ENCODE measurements at places on chromosomes 16 and 17.

GRCh38 chr17:15918661-15919259 lies 26.2 kb upstream of the ADORA2B start:
- no peak for DNase-seq

DNA sequence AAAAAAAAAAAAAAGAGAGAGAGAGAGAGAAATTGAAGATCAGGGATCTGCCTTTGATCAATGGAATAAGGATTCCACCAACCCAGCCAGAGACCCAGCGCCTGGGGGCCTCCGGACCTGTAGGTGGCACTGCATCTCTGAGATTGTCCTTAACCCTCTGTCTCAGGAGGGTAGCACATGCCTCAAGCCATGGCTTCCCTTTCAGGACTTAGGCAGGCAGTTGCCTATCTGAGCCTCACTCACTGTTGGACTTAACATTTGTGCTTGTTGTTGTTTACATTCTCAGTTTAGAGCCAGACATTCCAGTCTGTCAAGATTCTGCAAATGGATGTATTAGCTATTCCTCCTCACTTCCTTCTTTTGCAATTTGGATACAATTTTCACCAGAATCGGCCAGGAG lies 5.1 kb upstream of the SCNN1B start:
- DNase-seq: no peak

- DNase-seq: no peak
Observed at GRCh38 chr17:43526886-43527648, 19.1 kb downstream of the ETV4 start.

- no peak for DNase-seq
Observed at GRCh38 chr17:14886200-14886739, 378.9 kb downstream of the PMP22 start.

DNA sequence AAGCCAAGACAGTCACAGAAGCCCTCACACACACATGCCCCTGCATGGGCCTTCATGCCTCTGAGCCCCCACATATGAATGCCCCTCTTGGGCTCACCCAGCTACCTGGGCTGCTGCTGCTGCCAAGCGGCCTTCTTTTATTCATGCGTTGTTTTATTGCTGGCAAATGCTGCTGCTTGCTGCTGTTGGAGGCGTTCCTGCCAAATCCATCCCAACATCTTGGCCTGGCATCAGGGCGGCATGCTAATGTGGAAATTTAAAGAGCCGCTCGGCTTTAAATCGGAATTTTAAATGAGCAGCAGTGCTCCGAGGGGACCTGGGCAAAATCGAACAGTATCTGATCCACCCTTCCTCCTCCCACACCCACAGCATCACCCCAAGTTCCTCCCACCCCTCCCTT lies 39.0 kb downstream of the NEUROD2 start:
- no peak for DNase-seq

DNA sequence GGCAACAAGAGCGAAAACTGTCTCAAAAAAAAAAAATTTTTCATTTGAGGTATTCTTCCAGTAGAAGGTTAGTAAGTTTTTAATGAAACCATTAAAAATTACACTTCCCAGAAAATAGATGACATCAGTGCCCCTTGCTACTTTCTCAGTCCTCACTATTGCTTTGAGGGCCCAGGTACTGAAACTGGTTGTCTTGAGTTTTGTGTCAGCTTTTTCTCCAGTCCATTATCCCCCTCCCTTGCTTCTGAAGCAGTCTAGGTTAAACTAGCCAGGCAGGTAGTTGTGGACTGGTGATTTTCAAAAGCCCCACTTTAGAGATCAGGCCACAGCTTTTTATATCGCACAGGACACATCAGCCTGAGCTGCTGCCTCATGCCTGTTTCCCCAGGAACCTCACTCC lies 10.9 kb downstream of the SMCR8 start:
- no peak for DNase-seq

DNA sequence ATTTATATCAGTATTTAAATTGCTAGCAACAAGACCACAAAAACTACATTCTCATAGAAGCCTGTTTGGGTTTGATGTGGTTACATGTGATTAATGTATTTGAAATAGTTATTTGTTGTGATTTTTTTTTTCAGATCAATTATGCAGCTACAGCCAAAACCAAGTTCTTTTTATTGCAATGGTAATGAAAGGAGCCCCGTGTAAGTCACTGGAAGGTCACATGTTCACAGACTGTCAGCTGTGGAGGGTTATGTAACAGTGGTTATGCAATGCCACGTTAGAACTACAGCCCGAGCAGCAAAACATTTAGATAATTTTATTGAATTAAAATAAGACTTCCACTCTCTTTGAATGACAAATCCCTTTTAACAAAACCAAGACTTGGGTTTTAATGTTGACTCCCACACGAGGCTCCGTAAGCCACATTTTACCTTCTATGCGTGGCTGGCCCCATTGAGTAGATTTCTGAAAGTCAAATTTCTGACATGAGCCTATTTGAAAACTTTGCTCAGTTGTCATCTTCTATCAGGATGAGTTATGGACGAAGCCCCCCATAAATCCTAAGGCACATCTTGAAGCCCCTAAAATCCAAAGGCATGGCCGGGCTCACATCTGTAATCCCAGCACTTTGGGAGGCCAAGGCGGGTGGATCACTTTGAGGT lies 41.8 kb upstream of the SEC14L1 start:
- DNase-seq: no peak

DNA sequence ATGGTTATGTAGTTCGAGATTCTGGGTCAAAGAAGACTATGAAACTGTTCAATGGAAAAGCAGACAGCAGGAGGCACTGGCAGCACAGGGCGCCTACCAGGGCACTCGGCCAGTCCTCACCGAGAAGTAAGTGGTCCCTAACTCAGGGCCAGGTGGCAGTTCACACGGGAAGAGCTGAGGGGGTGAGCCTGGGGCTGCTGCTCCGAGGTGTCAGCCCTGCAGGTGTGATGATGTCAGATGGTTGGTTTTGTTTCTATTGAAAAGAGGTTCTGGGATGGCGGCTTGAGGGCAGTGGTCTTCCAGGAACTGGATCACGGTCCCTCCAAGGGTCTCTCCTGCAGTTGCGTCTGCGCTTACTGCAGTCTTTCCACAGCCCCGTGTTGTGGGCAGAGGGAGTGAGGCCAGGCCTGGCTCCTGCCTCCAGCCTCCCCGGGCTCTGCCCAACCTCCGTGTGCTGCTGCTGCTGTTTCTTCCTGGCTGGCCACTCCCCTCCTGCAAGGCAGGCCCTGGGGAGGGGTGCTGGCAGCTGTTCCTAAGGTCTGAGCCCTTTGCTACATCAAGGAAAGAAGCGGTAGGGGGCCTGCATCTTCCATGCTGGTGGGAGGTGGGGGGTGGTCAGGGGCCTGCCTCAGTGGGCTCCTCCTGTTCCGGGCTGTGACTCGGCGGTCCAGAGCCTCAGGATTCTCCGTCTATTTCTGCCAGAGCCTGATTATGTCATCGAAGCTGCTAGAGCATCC lies 22.6 kb downstream of the RNF213 start:
- DNase-seq: no peak

DNA sequence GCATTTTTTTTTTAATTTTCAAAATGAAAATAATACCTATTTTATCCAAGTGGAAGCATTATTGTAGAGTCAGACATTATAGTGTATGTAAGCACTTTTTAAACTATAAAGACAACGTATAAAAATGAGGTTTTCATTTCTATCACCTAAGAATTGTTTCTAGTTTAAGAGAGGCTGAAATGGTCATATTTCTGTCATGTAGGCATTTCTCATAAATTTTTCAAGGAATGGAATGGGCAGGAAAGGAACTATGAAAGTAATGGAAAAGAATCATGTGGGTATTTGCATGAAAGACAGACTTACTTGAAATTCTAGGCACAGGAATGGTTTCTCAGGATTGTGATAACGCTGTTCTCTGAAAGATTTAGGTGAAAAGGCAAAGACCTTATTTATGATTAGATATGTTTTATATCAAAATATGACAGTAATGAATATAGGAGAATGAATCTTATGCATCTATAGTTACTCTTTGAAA lies 67.4 kb downstream of the PPM1E start:
- no peak for DNase-seq

GRCh38 chr16:9996221-9996620 lies 186.0 kb downstream of the GRIN2A start:
- no peak for DNase-seq
